Left hindlimb (tissue), 1 donor: ENCODE measurements at places on chromosomes 12 and 14.

- DNase-seq: peak; percentile 91
These were observed 2.6 kb upstream of the BCL11B start for GRCh38 chr14:99274346-99275221.

- DNase-seq: no peak
These were observed 707 bp downstream of the G2E3 start for GRCh38 chr14:30559638-30560091.

- DNase-seq: no peak
These were observed 53.8 kb downstream of the FAM222A start for GRCh38 chr12:109767456-109767855.

- no peak for DNase-seq
These were observed 60.8 kb downstream of the RASSF3 start for GRCh38 chr12:64670919-64671639.

GRCh38 chr12:49972641-49973360 is at the start of gene AQP6:
AQP6 (plus strand) TSS chr12:49972947; CDS start chr12:49973174, 227 bp downstream.
- no peak for DNase-seq

DNA sequence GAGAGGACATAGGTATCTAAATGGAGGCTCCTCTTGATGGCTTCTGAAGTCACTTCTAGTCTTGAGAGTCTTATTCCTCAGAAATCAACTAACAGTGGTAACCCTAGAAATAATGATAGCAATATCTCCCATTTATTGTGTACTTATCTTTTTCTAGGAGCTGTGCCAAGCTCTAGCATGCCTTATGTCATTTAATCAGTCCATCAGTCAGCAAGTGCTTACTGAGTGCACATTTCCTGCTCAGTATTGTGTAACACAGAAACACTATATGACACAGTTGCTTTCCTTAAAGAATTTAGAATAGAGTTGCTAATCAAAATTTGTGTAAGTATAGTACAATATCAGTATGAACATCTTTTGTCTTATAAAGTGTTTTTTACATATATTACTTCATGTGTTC is 36.6 kb downstream of the KRT76 start:
- DNase-seq: no peak

GRCh38 chr12:64103825-64104740 is 118.0 kb downstream of the KICS2 start:
- DNase-seq: no peak

DNA sequence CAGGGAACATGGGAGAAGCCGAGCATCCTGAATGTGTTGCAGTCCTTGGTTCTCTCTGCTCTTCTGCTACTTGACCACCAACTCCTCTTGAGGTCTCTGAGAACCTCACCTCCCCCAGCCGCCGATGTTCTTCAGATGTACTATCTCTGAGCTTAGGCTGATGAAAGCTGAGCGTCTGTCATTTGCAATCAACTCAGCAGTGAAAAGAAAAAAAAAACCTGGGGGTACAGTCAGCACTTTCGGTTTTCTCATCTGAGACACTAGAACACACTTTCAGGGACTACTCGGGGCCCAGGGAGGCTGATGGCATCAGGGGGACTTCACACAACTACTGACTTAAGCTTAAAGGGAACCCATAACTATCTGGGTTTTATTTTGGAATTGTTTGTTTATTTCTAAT is 9.6 kb upstream of the FLVCR2 start:
- no peak for DNase-seq

- DNase-seq: no peak
These were observed 65.5 kb downstream of the SVOP start for GRCh38 chr12:108955225-108955835.

GRCh38 chr12:117134059-117134458 is 34.8 kb upstream of the TESC start:
- DNase-seq: peak; percentile 62

DNA sequence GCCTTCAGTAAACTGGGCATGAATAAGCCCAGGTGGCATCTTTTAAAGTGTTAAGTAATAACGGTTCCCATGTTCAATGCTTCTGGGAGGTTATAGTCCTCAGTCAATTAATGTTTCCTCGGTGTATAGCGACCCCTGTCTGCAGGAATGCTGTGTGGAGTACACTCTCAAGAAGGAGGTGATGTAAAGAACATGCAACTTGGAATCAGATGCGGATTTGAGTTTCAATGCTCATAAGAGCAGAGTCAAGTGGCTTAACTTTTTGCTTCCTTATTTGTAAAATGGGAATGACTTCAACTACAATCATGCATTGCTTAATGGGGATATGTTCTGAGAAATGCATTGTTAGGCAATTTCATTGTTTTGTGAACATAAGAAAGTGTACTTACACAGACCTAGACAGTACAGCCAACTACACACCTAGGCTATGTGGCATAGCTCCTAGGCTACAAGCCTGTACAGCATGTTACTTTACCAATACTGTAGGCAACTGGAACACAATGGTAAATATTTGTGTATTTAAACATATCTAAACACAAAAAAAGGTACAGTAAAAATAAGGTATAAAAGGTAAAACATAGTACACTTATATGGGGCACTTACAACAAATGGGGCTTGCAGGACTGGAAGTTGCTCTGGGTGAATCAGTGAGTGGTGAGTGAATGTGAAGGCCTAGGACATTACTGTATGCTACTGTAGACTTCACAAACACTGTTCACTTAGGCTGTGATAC is 6.7 kb upstream of the MRPS35 start:
- peak; percentile 59 for DNase-seq
